ENCODE measurements at places on chromosomes 7 and 10. TPM values are rescaled to one million over a fixed set of nuclear protein-coding genes. Genes with fewer than 3 reads are reported as not detected.

The PDE6C gene
- not detected for total RNA-seq

DNA sequence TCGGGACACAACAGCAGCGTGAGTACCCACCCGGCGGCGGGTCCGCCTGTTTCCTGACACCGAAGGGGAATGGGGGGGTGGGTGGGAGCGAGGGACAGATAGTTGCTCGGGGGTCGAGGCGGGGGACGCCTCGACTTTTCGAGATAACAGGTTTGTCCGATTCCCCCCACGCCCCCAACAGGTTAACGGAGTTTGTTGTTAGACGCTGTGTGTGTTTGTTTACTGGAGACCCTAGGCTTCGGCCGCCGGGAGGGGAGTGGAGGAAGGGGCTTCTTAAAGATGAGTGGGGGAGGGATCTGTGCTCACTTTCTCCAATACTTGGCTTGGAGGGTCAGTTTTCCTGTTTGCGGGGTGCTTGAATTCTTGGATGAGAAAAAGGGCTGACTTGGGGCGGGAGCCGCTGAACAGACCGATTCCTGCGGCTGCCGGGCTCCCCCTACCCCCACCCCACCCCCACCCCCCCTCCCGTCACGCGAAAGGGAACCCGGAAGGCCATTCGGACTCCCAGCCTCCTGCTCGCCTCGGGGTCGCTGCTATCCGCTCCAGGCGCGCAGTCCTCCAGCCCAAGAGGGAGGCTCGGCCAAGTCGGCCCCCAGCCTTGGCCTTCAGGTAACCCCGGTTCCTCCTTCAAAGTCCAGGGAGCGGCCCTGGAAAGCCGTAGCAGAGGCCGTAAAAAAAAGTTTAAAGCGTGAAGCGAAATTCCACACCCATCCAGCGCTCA, 1.0 kb downstream of the SORCS3 start:
- no peak overlapping the region for H3K4me3 ChIP-seq
- no peak overlapping the region for H3K27ac ChIP-seq
- no peak for DNase-seq
- H3K27me3 ChIP-seq: no peaks in the 10 kb centered on the region
- H3K36me3 ChIP-seq: no peaks in the 10 kb centered on the region

- H3K4me1 ChIP-seq: peaks cover 12% of the 10 kb centered on the region
- H3K27ac ChIP-seq: peak overlapping the region; percentile 53
- H3K27me3 ChIP-seq: no peaks in the 10 kb centered on the region
- no peaks in the 10 kb centered on the region for H3K36me3 ChIP-seq
- DNase-seq: no peak
Observed at GRCh38 chr10:58554316-58554715, 41.6 kb downstream of the BICC1 start.

DNA sequence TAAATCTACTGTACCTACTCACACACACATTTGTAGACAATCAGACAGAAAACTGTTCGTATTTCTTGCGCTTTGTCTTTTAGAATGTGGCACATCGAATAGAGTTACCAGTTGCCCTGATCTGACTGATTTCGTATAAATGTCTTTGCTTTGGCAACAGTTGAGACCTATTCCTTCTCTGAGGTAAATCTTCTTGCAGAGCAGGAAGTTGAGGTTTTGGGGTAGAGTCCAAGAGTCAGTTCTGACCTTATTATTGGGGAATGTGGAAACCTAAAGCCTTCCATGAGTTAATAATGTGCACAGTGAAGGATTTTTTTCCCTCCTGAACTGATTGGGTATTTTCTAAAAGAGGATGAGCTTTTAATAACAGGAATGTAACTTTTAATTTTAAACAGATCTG, 135.3 kb downstream of the KIAA1217 start:
- peak overlapping the region; percentile 20 for H3K27ac ChIP-seq
- H3K36me3 ChIP-seq: no peaks in the 10 kb centered on the region
- H3K4me3 ChIP-seq: no peak overlapping the region
- H3K27me3 ChIP-seq: no peaks in the 10 kb centered on the region
- peaks cover 40% of the 10 kb centered on the region for H3K4me1 ChIP-seq
- no peak for DNase-seq
